ENCODE measurements at places on chromosomes 7 and 10.
A peak's percentile ranks its signal among the peaks of the same experiment; 100 is the strongest.

DNA sequence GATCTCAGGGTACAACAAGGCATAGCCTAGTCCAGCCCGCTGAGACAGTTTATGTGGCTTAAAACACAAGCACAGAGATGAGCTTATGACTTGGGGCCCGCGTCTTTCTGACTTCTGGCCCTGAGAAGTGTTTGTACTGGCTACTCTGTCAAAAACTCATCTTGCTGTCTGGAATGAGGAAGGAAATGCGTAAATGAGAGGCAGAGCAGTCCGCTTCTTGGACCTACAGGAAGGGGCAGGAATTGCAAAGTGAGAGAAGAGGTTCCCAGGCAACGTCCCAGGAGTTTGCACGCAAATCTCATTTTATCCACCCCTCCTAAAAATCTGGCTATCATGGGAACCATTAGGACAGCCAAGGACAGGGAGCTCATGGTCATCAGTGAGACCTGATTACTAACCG is 5.5 kb downstream of the ANXA11 start:
- H3K27ac ChIP-seq = no peak overlapping the region
- H3K27me3 ChIP-seq = no peaks in the 10 kb centered on the region
- no peak for DNase-seq
- peaks cover 73% of the 10 kb centered on the region for H3K4me1 ChIP-seq
- no peak overlapping the region for H3K4me3 ChIP-seq

GRCh38 chr10:77823811-77824542 is 102.6 kb downstream of the DLG5 start:
- no peak overlapping the region for H3K4me3 ChIP-seq
- DNase-seq = no peak
- peaks cover 3% of the 10 kb centered on the region for H3K4me1 ChIP-seq
- peak overlapping the region; percentile 46 for H3K27ac ChIP-seq
- peaks cover 30% of the 10 kb centered on the region for H3K36me3 ChIP-seq

GRCh38 chr7:83643739-83644138 is 5.2 kb downstream of the SEMA3E start:
- DNase-seq = no peak
- no peaks in the 10 kb centered on the region for H3K27me3 ChIP-seq
- no peak overlapping the region for H3K27ac ChIP-seq

DNA sequence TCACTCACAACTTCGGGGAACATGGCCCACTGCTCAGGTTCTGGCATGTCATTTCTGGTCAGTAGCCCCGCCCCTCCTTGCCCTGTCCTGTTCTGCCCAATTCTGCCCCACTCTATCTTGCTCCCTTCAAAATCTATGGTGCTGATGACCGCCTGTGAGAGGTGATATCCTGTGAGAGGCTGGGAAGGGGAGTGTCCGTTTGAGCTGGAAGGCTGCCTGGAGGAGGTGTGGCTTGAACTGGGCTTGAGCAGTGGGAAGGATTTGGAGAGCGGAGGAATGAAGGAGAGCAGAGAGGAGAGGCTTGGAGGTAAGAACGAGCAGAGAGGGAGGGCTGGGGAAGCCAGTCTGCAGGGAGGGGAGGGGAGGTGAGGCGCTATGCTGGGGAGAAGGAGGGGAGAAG is 145.3 kb downstream of the RPS24 start:
- no peak overlapping the region for H3K27ac ChIP-seq
- H3K4me3 ChIP-seq = no peak overlapping the region
- H3K4me1 ChIP-seq = no peaks in the 10 kb centered on the region
- no peak for DNase-seq

DNA sequence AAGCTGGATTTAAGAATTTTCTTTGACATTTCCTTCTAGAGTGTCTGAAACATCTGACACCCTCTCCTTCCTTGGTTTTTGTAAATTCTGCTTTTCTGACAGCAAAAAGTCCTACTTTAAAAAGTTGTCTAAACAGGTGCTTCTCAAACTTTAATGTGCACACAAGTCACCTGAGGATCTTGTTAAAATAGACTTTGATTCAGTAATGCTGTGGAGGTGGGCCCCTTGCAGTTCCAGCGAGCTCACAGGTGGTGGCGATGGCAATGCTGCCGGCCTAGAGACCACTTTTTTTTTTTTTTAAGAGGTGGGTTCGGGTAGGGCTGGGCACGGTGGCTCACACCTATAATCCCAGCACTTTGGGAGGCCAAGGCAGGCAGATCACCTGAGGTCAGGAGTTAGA is 77.1 kb downstream of the ABCC2 start:
- H3K27me3 ChIP-seq = peaks cover 11% of the 10 kb centered on the region
- H3K27ac ChIP-seq = no peak overlapping the region
- H3K4me1 ChIP-seq = no peaks in the 10 kb centered on the region
- DNase-seq = no peak
- H3K4me3 ChIP-seq = no peak overlapping the region

- peak overlapping the region; percentile 40 for H3K4me3 ChIP-seq
- peaks cover 3% of the 10 kb centered on the region for H3K36me3 ChIP-seq
Observed at GRCh38 chr7:2478800-2479199, 2.6 kb upstream of the GRIFIN start.

- H3K27me3 ChIP-seq = no peaks in the 10 kb centered on the region
- H3K4me3 ChIP-seq = peak overlapping the region; percentile 3
- peaks cover 30% of the 10 kb centered on the region for H3K4me1 ChIP-seq
- no peaks in the 10 kb centered on the region for H3K36me3 ChIP-seq
- peak overlapping the region; percentile 56 for H3K27ac ChIP-seq
Observed at GRCh38 chr7:50281680-50282445, 22.7 kb upstream of the IKZF1 start.
